ENCODE measurements at places on chromosomes 16 and 17.
A peak's percentile ranks its signal among the peaks of the same experiment; 100 is the strongest.

GRCh38 chr17:79707931-79708891, 22.5 kb upstream of the ENPP7 start:
- peak; percentile 15 for DNase-seq

DNA sequence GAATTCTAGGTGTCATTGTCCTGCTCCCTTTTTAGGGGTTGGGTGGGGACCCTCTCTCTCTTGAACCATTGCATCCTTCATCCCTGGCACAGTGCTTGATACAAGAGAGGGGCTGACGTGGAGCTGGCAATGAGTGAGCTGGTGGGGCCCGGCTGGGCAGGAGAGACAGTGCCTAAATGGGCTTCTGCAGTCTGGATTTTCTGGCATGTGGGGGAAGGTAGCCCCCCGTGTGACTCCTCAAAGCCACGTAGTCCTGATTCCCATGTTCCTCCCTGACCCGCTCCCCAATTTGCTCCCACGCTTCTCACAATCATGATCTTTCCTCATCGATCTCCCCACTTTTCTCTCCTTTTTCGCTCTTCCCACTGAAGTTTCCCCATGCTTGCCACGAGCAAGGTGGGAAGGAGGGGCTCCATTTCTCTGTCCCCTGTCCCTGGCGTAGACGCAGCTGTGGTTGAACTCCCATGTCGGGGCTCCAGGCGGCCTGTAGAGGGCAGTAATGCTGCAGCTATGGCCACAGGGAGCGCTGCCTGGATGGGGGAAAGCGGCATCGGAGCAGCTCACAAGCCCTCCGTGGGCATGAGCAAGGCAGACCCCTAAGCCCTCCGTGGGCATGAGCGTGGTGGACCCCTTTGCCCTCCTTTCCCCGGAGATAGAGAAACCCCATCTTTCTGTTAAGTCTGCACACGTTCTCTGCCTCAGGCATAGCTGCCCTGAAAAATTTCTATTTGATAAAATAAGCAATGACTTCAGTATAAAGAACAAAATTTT, 47.5 kb downstream of the HAPSTR1 start:
- peak; percentile 53 for DNase-seq

DNA sequence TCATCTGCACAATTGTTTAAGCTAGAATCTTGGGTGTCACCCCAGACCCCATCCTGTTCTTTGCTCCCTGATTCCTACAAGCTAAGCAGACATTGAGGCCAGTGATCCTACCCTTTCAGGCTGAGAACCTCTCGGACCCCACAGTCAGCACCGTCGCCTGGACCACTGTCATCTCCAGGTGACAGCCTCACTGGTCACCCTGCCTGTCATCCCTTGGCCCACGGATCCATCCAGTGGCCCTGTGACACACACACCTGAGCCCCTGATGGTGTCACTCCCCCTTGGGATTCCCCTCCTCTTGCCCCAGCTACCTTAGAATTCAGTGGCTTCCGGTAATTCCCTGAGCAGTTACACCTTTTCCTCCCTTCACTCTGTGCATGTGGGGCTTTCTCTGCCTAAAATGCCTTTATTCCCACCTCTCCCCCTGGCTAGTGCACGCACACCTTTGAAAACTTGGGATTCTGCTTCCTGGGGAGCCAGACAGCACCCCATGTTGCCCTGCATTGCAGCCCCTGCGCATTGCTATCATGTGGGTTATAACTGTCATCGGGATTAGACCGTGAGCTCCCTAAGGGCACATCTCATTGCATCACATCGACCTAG, 3.0 kb downstream of the C16orf86 start:
- DNase-seq: no peak

DNA sequence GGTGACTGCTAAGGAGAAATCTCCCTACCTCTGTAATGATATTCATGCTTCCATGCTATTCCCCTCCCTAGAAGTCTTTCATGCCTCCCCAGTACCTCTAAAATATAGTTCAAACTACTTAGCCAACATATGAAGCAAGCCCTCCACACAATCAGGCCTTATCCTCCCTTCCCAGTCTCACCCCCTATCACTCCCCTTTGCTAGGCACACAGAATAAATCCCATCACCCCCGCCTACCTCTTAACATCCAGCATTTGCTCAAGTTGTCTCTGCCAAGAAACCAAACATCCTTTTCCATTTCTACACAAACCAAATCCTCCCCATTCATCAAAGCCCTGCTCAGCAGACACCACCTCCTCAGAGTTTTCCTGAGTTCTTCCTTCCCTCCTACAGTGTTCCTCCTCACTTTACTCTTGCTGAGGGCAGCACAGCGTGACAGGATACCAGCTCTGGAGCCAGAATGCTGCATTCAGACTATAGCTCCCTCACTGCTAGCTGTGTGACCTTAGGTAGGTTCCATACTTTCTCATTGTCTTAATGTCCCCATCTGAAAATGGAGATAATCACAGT, 7.0 kb downstream of the TOM1L2 start:
- no peak for DNase-seq

GRCh38 chr17:80855948-80856862, 135.4 kb upstream of the CHMP6 start:
- DNase-seq: no peak

DNA sequence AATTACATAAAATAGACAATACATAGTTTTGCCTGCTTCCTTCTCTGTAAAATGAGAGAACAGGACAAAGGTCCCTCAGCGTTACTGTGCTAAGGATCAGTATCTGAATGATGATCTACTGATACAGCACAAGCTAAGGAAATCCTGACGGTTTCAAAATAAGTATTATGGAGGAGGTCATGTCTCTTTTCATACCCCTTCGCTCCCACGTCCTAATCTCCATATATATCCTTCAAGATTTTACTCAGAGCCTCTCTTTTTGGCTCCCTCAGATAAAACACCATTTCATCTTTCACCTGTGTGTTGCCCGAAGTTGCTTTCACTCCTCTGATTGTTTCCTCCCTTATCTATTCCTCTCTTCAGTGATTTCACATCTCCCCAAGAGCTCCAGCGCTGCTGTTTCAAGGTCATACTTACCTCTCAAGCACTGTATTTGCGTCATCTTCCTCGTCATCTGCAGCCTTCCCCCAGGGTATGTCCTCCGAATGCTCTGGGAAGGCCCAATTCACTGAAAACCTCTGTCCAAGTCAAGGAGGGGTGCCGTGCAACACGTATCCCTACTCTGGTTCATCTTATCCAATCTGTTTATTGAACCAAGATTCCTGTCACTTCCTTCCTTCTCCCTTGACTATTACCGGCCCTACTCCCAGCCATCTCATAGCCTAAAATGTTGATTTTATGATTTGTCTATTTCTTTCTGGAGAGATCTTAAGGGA, 1.2 kb upstream of the BLTP2 start:
- no peak for DNase-seq

- no peak for DNase-seq
These were observed 22.4 kb downstream of the NXPH3 start for GRCh38 chr17:49597928-49598655.

- DNase-seq: peak; percentile 24
These were observed 260.1 kb downstream of the IRX3 start for GRCh38 chr16:54026456-54026855.

DNA sequence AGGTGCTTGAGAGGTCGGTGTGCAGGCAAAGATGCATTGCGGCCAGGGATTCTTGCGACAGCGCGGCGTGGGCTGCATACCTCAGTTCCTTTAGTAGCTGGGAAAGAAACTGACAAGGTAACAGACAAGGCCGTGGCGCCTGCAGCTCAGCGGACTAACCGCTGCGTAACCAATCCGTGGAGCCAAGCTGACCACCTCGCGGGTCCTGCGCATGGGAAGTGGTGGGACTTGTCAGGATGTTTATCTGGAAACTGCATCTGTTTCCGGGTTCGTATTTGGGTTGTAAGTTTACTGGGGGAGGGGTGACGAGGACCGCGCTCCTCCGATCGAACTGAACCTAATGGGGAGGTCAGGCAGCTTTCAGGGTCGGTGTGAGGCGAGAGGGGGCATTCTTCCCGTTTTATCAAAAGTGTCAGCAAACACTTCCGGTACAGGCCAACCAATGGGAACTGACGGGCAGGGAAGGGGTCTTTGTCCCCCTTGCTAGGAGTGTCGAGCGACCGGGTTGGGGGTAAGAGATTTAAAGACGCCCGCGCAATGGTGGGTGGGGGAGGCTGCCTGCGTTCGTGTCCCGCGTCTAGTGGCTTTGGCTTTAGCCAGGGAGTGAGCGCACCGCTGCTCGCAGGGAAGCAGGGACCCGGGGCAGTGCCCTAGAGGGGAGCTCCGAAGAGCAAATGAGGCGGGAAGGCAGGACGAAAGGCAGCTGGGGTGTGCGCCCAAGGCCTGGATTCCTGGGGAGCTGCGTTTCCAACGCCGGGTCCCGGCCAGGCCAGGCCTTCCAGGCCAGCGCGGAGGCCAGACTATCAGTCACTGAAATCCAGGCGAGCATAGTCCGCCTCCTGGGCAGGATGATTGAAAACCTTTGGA, 7.0 kb downstream of the IRX6 start:
- no peak for DNase-seq

- DNase-seq: no peak
These were observed 121.3 kb downstream of the TRIM37 start for GRCh38 chr17:58985367-58985766.

- DNase-seq: peak; percentile 80
These were observed 21.8 kb downstream of the CEP131 start for GRCh38 chr17:81200695-81201580.

DNA sequence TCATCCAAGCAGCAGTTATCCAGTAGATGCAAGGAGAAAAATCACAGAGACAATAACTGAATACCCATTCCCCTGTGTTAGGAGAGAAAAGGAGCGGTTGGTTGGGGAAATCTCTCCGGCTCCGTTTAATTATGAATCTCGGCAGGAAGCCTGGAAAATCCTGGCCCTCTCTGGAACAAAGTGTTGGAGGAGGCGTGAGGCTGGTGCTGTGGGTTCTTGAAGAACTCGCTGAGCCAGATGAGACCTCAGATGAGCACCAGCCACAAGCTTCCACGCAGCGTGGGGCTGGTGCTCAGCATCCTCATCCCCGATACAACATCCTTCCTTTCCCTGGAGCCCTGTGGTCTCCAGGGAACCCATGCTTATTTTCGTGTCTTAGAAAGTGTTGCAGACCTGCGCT, 39.7 kb downstream of the CACNG4 start:
- no peak for DNase-seq

GRCh38 chr16:51405361-51405760, 254.3 kb upstream of the SALL1 start:
- DNase-seq: no peak

GRCh38 chr16:81349608-81350305, 35.0 kb downstream of the GAN start:
- no peak for DNase-seq

DNA sequence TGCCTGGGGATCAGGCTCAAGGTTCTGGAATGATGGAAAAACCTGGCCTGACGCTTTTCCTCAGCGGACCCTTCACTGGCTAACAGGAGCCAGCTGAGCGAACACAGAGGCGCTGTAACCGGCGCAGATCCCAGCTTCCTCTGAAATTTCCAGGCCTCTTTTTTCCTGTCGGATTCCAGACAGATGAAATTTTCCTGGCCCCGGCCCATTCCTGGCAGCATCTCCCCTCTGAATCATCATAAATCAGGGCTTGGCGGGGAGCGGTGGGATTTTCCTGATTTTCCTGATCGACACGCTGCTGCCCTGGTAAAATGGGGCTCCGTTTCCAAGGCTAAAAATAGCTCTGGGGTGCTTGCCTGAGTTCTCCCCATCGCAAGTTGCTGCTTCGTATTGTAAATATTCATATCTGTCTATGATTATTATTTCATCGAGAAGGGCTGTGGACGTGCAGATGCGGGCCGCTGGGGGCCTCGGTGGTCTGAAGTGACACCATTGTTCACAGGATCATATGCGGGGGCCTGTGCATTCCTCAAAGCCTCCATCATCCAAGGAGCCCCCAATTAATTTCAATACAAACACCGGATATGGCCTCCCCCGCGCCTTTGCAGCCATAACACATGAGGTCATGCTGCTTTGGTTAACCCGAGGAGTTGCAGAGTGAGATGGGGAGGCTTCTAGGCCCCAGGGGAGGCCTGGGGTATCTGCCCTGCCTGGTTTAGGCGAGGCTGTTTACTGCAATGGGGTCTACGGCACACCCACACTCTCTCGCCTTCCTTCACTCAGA, 45.8 kb upstream of the ETV4 start:
- DNase-seq: no peak

GRCh38 chr16:13205352-13205751, 304.0 kb downstream of the SHISA9 start:
- no peak for DNase-seq

- DNase-seq: no peak
These were observed 14.4 kb downstream of the CANT1 start for GRCh38 chr17:78995022-78995760.

GRCh38 chr17:45096141-45096540, 35.0 kb downstream of the NMT1 start:
- peak; percentile 26 for DNase-seq

GRCh38 chr17:82357394-82357793, 1.7 kb upstream of the TEX19 start:
- DNase-seq: no peak

Data from pons (tissue), 1 donor.